Type B pancreatic cell (in vitro differentiated cells): ENCODE measurements at places on chromosomes 7 and 10. TPM values are rescaled to one million over a fixed set of nuclear protein-coding genes. Genes with fewer than 3 reads are reported as not detected.

DNA sequence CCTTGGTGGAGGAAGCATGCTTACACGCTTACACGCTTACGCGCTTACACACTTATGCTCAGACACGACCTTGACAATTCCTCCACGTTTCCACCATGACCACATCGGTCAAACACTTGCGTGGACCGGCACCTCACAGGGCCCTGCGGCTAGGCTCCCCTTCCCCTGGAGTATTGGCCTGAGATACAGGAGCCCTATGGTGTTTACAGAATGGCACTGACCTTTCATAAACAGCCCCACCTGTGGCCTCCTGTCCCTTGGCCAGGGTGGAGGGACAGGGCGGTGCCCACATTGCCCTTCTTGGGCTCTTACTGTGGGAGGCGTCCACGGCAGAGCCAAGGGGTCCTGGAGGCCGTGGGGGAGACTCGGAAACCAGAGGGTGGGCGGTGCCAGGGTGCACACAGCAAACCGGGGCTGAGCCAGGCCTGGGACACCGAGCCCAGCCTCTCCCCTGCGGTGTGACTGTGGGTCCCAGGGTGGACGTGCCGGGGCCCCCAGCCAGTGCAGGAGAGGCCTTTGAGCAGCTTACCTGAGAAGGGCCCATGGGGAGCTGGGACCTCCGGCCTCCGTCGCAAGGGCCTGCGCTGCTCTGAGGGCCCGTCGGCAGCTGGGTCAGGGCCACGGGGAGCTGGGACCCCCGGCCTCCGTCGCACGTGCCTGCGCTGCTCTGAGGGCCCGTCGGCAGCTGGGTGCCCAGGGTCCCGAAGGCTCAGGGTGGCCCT, 44.2 kb upstream of the FOXL3 start:
- H3K36me3 ChIP-seq: no peaks in the 10 kb centered on the region
- no peak overlapping the region for H3K27ac ChIP-seq
- H3K4me1 ChIP-seq: peaks cover 10% of the 10 kb centered on the region
- no peak overlapping the region for H3K4me3 ChIP-seq

GRCh38 chr7:10082896-10083295, 890.8 kb upstream of the PHF14 start:
- DNase-seq: no peak
- no peaks in the 10 kb centered on the region for H3K27me3 ChIP-seq
- no peak overlapping the region for H3K27ac ChIP-seq
- no peaks in the 10 kb centered on the region for H3K36me3 ChIP-seq
- no peaks in the 10 kb centered on the region for H3K4me1 ChIP-seq

DNA sequence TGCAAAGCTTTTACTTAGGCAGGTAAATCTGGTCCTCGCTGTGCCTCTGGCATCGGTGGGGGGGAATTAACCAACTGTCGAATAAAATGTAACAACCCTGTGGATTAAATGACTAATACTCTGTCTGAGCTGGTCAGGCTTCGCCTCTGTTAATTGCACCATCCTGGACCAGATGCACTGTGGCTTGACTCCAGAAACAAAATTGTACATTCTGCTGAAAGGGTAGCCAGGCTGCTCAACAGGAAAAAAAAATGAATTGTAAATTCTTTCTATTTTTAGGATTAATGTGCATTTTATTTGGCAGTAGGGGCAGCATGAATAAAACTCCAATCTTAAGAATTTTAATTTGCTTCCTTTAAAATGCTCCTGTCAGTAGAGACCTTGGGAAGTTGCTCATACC, 389.4 kb downstream of the SORCS1 start:
- peaks cover 70% of the 10 kb centered on the region for H3K27me3 ChIP-seq
- H3K4me1 ChIP-seq: no peaks in the 10 kb centered on the region
- H3K4me3 ChIP-seq: no peak overlapping the region
- H3K27ac ChIP-seq: no peak overlapping the region

DNA sequence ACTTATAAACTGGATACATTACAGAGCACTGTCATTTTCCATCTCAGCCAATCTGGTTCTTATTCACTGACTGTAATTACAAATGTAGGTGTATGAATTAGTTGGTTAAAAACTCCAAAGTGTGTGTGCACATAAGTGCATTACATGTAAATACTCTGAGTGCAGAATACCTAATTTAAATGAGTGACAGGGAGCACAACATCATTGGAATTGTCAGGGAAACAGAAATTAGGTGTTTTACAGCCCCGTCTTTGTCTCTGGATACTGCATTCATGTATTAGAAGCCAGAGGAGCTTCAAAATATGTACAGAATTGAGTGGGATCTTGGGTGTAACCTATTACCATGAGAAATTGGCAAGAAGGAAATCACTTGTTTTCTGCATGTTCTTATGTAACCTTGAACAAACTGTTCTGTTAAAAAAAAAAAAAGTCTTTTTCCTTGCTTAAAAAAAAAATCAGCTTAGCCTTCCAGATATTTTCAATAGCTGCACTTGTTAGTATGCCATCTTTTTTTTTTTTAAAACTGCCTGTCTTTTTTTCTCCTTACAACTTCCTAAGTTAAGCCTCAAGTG, 31.1 kb downstream of the CELF2 start:
- no peak for DNase-seq
- H3K27ac ChIP-seq: no peak overlapping the region
- H3K36me3 ChIP-seq: peaks cover 3% of the 10 kb centered on the region
- H3K4me3 ChIP-seq: no peak overlapping the region
- no peaks in the 10 kb centered on the region for H3K4me1 ChIP-seq

- no peak within 1 kb of the TSS for H3K27ac ChIP-seq
- peaks cover 8% of the 10 kb centered on the region for H3K4me1 ChIP-seq
- H3K4me3 ChIP-seq: peak within 1 kb of the TSS; percentile 83
Measured at GRCh38 chr10:16521311-16522016, at the start of gene C1QL3. C1QL3 (minus strand) TSS chr10:16521879; CDS start chr10:16521065, 814 bp downstream.

C10orf67 gene
- 0.12 and 0.17 TPM in 2 replicates for total RNA-seq

GRCh38 chr10:23081891-23082290, 13.5 kb upstream of the MSRB2 start:
- no peak overlapping the region for H3K4me3 ChIP-seq
- H3K27me3 ChIP-seq: peaks cover 7% of the 10 kb centered on the region
- DNase-seq: no peak
- H3K27ac ChIP-seq: no peak overlapping the region

DNA sequence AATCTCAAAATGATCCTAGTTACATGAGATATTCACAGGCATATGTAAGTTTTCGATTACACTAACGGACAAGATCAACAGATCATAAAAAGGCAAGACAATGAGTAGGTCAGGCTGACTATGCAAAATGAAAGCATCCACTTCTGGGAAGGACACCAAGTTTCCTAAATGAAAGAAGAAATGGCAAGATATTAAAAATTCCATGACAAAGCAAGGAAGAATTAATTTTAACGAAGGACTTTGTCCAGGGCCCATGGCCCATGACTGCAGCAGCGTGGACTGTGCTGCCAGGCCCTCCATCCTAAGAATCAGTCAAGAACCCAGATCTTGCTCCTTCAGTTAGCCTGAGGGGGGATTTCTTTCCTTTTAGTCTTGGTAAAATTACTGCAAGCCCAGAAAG, 182.4 kb upstream of the FRMD4A start:
- H3K4me3 ChIP-seq: no peak overlapping the region
- peaks cover 25% of the 10 kb centered on the region for H3K36me3 ChIP-seq
- no peak overlapping the region for H3K27ac ChIP-seq
- H3K27me3 ChIP-seq: no peaks in the 10 kb centered on the region
- DNase-seq: no peak

- DNase-seq: no peak
- H3K27me3 ChIP-seq: no peaks in the 10 kb centered on the region
- no peak overlapping the region for H3K27ac ChIP-seq
- H3K4me1 ChIP-seq: no peaks in the 10 kb centered on the region
- no peaks in the 10 kb centered on the region for H3K36me3 ChIP-seq
Measured at GRCh38 chr10:90420637-90421318, 437.1 kb downstream of the HTR7 start.

DNA sequence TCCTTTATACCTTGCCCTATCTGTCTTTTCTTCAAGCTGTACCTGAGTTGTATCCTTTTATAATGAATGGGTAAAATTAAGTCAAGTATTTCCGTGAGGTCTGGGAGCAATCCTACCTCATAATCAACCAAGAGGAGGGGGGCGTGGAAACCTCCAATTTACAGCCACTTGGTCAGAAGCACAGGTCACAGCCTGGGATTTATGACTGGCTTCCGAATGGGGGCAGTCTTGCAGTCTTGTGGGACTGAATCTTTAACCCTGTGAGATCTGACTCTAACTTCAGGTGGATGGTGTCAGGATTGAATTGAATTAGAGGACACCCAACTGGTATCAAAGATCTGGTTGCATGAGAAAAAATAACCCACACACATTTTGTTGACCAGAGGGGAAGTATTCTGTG, 23.5 kb upstream of the KCNMA1 start:
- H3K36me3 ChIP-seq: peaks cover 6% of the 10 kb centered on the region
- peaks cover 28% of the 10 kb centered on the region for H3K4me1 ChIP-seq
- H3K4me3 ChIP-seq: no peak overlapping the region
- no peak overlapping the region for H3K27ac ChIP-seq
- peaks cover 7% of the 10 kb centered on the region for H3K27me3 ChIP-seq

- no peak for DNase-seq
- no peaks in the 10 kb centered on the region for H3K27me3 ChIP-seq
- no peak overlapping the region for H3K27ac ChIP-seq
- H3K4me1 ChIP-seq: no peaks in the 10 kb centered on the region
- no peaks in the 10 kb centered on the region for H3K36me3 ChIP-seq
- no peak overlapping the region for H3K4me3 ChIP-seq
Measured at GRCh38 chr7:41169317-41169716, 533.6 kb downstream of the INHBA start.

TMEM254 gene
- 31.6 and 39.6 TPM in 2 replicates for total RNA-seq

DNA sequence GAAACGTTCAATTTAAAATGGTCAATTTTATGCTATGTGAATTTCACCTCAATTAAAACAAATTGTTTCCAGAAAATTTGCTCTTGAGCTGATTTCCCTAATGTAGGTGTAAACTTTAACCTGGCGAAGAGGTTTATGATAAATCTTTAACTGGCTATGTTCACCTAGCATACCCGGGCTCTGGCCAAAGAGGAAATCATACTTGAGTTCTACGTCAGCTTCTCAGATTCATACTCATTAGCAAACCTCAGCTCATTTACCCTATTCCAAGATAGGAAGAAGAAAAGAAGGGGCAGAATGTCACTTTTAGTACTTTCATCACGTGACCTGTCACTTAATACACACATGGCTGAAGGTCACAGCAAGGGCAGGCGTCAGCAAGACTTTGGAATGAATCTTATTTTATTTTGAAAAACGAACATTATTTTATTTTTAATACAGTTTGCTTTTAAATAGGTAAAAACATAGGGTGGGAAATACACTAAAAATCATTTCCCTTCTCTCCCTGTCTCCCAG, 97.0 kb downstream of the ABLIM1 start:
- peaks cover 14% of the 10 kb centered on the region for H3K4me1 ChIP-seq
- H3K27ac ChIP-seq: no peak overlapping the region
- DNase-seq: no peak
- no peak overlapping the region for H3K4me3 ChIP-seq
- H3K36me3 ChIP-seq: peaks cover 15% of the 10 kb centered on the region

DNA sequence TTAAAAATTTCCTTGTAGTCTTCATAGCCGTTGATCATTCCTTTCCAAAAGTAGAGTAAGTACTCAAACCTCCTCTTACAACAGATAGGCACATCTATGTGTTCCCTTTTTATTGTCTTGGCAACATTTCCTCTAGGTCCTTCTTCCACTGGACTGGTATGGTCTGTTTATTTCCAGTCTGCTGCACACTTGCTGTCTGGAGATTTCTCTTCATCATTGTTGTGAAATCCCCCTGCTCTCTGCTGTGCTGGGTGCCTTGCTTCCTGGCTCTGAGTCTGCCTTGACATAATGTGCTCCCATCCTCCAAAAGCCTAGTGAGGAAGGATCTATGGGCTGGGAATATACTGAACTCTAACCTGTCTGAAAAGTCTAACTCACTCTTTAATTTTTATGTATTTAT, 545.3 kb upstream of the VSTM2A start:
- H3K27me3 ChIP-seq: no peaks in the 10 kb centered on the region
- no peak overlapping the region for H3K4me3 ChIP-seq
- no peak overlapping the region for H3K27ac ChIP-seq
- DNase-seq: no peak

GRCh38 chr7:100137851-100138760, 10.6 kb upstream of the LAMTOR4 start:
- peaks cover 3% of the 10 kb centered on the region for H3K27me3 ChIP-seq
- H3K27ac ChIP-seq: no peak overlapping the region
- H3K4me3 ChIP-seq: no peak overlapping the region
- H3K4me1 ChIP-seq: peaks cover 4% of the 10 kb centered on the region

ZNF425 gene
- total RNA-seq: 4.5 and 7.0 TPM in 2 replicates

CRHR2 gene
- 0.21 and 0.27 TPM in 2 replicates for total RNA-seq

DNA sequence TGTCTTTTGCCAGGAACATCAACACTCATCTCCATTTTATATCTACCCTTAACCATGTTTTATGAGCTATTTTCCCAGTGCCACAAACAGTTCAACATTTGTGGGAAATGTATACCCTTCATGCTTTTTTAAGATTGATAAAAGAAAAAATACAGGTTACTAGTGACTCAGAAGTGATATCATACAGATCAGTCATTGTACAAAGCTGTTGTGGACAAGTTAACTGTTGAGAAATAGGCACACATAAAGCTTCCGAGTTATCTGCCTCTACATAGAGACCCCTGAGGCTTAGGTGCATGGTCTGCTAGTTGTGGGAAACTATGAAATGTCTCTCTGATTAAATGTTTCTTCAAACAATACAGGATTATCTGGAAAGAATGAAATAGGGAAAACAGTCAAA, 96.3 kb downstream of the LSM5 start:
- H3K27me3 ChIP-seq: peaks cover 20% of the 10 kb centered on the region
- DNase-seq: no peak
- no peaks in the 10 kb centered on the region for H3K4me1 ChIP-seq
- no peaks in the 10 kb centered on the region for H3K36me3 ChIP-seq
- H3K27ac ChIP-seq: no peak overlapping the region
- no peak overlapping the region for H3K4me3 ChIP-seq

NUB1 gene
- 49.3 and 54.3 TPM in 2 replicates for total RNA-seq

SMO gene
- total RNA-seq: 38.6 and 94.9 TPM in 2 replicates

EPHA1 gene
- total RNA-seq: 18.0 and 40.1 TPM in 2 replicates

DNA sequence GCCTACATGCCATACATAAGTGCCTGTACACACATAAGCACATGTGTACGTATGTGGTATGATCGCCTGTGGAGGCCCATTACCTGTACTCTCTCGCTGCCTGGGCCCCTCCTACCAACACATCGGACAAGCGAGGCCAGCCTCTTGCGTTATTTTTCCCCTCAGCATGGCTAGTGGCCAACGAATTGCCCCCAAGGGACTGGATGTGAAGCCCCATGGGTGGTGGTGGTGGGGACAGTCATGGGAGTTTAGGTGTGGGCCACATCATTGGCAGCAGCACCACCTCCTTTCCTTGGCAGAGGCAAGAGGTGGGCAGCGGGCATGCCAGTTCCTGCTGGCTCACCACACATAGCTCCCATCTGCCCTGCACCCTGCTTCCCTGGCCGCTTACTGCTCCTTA, 10.0 kb downstream of the GRK5 start:
- DNase-seq: no peak
- H3K27ac ChIP-seq: no peak overlapping the region
- H3K4me3 ChIP-seq: no peak overlapping the region
- H3K27me3 ChIP-seq: no peaks in the 10 kb centered on the region
- peaks cover 3% of the 10 kb centered on the region for H3K36me3 ChIP-seq
- peaks cover 46% of the 10 kb centered on the region for H3K4me1 ChIP-seq
